DND-41 (cell line): ENCODE measurements at places on chromosomes 16 and 17.

- no peak for DNase-seq
Observed at GRCh38 chr17:2954898-2955445, 108.4 kb downstream of the OR1D5 start.

DNA sequence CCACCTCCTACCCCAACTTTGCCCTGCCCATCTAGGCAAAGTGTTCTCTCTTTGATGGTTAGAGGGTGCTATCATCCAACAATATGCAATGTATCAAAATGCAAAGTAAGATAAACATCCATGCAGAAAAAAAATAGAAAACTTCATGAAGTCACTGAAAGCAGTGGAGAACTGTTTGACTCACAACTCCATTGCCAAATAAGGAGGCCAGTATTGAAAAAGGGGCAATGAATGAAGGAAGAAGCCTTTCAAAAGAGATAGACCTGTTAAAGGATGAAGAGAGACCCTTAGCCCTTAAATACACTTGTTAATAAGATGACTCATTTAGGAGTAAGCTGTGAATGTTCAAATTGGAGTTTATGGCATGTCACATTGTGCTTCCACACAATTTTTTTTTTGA, 13.0 kb downstream of the FA2H start:
- DNase-seq = no peak

DNA sequence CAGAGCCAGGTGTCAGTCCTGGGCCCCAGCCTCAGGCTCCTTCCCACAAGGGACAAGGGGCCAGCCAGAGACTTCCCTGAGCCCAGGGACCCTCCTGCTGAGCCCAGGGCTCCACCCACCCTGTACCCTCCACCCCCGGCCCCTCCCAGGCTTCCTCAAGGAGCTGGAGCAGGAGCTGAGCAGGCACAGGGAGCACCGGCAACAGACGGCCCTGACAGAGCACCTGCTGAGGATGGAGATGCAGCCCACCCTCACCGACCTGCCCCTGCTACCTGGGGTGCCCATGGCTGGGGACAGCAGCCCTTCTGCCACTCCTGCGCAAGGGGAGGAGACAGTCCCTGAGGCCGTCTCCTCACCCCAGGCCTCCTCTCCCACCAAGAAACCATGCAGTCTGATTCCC, 4.5 kb downstream of the SCRN2 start:
- no peak for DNase-seq

- peak; percentile 98 for DNase-seq
Observed at GRCh38 chr17:58337600-58338453, 9.2 kb upstream of the TSPOAP1 start.

DNA sequence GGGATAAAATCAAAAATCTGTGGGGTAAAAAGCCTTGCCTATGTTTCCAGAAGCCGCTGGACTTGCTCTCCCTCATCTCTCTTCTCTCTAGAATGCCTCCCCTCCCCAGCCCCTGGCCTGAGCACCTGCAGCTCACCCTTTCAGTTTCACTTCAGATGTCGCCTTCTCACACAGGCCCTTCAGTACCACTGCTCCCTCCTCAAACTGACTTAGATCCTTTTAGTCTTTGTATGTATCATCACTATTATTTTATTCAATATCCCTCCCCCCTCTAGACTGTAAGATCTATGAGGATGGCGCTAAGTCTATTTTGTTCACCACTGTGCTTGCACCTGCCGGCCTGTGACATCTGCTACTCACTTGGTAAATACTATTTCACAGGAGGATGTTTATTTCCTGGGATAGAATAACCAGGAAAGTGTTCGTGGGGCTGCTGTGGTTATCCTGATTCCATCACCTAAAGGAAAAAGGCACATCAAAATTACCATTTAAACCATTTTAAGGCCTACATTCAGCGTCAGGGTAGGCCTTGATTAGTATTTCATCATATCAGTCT, 122.3 kb downstream of the MRTFB start:
- peak; percentile 74 for DNase-seq

DNA sequence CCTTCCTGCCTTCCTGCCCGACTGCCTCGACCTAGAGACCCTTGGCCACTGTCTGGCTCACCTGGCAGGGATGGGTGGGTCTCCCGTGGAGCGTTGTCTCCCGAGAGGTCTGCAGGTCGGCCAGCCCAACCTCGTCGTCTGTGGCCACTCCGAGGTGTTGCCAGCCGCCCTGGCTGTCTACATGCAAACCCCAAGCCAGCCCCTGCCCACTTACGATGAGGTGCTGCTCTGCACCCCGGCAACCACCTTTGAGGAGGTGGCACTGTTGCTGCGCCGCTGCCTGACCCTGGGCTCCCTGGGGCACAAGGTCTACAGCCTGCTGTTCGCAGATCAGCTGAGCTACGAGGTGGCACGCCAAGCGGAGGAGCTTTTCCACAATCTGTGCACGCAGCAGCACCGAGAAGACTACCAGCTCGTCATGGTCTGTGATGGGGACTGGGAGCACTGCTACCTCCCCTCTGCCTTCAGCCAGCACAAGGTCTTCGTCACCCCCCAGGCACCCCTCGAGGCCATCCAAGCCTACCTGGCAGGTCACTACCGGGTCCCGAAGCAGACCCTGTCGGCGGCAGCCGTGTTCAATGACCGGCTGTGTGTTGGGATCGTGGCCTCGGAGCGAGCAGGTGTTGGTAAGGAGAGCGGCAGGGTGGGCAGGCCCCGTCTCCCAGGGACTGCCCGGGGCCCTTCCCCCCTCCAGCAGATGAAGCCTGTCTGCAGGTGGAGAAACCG, 75.1 kb upstream of the ENDOV start:
- DNase-seq = no peak

DNA sequence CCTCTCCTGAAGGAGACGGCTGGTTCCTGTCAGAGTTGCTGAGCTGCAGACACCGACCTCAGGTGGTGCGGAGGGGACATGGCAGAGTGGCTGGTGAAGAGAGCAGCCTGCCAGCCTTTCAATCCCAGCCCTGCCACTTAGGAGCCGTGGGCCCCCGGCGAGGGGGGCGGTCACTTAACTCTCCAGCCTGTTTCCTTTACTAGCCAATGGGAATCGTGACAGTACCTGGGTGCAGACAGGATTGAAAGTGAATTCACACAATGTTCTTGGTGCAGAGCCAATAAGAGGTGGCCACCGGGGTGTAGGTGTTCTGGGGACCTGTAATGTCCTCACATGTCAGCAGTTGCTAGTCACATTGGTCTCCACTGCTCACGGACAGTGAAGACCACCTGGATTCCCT, 13.5 kb downstream of the ACE start:
- no peak for DNase-seq

- no peak for DNase-seq
Observed at GRCh38 chr17:7039832-7040231, 4.0 kb downstream of the SLC16A13 start.

GRCh38 chr17:51034800-51035199, 85.9 kb downstream of the SPAG9 start:
- DNase-seq = no peak

GRCh38 chr16:70428178-70428998, 10.5 kb downstream of the ST3GAL2 start:
- DNase-seq = peak; percentile 35

DNA sequence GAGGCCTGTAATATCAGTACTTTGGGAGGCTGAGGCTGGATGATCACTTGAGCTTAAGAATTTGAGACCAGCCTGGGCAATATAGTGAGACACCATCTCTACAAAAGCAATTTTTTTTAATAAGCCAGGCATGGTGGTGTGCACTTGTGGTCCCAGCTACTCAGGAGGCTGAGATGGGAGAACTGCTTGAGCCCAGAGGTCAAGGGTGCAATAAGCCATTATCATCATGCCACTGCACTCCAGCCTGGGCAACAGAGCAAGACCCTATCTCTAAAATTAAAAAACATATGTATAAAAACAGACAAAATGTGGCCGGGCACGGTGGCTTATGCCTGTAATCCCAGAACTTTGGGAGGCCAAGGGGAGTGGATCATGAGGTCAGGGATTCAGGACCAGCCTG, 3.2 kb upstream of the ZNF785 start:
- DNase-seq = no peak

DNA sequence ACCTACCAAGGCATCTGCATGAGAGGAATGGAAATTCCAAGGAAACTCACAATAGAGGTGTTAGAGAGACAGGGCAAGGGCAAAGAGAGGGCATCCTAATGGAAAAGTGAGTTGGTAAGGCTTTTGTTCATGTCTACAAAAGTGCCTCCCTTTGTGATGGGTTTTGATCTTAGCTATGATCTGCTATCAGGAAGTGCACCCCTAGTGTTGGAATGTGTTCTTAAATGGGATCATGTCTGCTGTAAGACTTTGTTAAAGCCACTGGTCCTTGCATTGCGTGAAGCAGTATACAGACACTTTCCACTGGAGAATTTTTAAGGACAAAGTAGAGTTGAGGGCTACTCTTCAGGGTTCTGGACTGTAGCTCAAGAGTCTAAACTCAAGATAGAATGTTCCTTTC, 92.0 kb downstream of the MAP2K6 start:
- DNase-seq = no peak

GRCh38 chr17:80834893-80835275, 156.8 kb upstream of the CHMP6 start:
- DNase-seq = no peak

DNA sequence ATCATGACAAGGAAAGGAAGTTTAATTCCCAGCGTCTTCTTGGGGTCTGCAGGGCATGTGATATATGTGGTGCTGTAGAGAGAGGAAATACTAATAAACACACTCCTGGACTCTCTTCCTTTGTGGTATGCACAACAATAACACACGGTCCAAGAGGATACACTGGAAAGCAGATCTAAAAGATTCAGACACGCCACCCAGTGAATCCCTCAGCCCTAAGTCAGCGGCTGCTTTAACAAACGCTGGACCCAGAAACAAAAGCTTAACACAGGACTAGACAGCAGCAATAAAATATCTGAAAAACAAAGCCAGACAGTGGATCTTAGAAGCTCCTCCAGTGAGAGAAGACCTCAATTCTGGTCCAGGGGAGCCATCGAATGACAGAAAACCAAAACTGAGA, 13.1 kb downstream of the CFAP20 start:
- DNase-seq = no peak

- no peak for DNase-seq
Observed at GRCh38 chr17:50469671-50470305, 1.1 kb upstream of the CHAD start.

GRCh38 chr17:40536295-40537171, 28.7 kb downstream of the CCR7 start:
- DNase-seq = no peak

DNA sequence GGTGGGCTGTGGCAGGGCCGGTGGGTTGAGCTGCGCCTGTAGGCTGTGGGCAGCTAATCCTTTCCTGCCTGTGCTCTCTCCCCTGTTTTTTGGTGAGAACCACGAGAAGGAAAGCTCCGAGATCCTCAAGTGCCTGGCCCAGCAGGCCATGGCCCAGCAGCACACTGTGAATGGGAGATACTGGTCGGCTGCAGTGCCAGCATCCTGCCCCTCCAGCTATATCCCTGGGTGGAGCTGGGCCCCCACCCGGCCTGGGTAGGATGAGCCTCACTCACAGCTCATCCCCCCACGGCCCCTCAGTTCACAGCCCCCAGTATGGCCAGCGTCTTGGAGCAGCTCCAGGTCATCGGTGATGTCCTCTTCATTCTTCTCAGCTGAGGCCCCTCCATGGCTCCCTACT, 164.4 kb upstream of the ZNF267 start:
- no peak for DNase-seq

DNA sequence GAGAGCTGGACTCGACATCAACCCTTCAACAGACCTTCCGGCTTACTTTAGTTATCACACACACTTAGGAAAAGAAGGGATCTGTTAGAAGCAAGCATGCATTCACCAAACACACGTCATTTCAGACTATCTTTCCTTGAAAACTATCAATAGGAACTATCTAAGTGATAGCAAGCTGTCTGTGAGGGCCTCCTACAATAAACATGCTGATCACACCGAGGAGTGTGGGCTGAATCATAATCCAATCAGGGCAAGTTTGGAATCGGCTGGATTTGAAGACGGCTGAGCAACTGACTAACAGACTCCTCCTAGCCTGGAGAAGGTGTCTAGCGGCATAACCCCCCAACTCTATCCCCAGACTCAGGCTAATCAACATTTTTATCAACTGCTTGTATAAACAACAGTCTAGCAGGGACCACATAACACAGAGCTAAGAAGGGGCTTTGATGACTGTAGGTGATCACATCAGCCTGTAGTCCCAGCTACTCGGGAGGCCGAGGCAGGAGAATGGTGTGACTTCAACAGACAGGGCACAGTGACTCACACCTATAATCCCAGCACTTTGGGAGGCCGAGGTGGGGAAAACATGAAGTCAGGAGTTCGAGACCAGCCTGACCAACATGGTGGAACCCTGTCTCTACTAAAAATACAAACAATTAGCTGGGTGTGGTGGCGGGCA, 14.1 kb downstream of the NXN start:
- DNase-seq = no peak

GRCh38 chr17:77445760-77446532, 305.2 kb downstream of the SEC14L1 start:
- DNase-seq = peak; percentile 83

GRCh38 chr16:65122724-65123395, 997 bp upstream of the CDH11 start:
- no peak for DNase-seq

- no peak for DNase-seq
Observed at GRCh38 chr17:57369509-57369945, 113.2 kb downstream of the MSI2 start.

DNA sequence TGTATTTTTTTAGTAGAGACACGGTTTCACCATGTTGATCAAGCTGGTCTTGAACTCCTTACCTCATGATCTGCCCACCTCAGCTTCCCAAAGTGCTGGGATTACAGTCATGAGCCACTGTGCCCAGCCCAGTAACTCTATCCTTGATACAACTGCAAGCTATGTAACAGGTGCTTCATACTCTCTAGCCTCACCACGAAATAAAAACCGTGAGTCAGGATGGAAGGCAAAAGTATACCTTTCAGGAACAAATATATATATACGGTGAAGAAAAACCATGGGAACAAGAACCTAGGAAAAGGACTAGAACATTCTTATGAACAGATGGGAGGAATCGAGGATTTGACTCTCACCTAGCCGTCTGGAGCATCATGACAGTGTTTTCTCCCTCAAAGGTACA, 9.6 kb upstream of the FBF1 start:
- DNase-seq = no peak

DNA sequence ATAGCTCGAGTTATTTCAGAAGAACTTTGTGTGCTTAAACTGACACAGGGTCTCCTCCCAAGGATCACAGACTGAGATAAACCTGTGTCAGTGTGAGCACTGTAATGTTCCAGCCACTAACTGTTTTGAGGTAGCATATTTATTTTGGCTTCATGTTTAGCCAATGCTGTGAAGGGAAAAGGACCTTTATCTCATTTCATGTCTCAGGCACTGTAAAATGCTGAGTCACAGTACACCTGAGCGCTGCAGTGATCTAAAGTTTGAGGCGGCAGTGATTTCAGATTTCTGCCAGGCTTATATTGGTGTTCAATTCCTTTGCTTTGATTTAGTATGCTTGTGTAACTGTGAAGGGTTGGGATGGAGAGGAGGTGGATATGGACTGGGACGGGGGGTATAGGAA, 3.1 kb upstream of the DNAJA2 start:
- DNase-seq = no peak
